ENCODE measurements at places on chromosomes 3 and 15. TPM values are rescaled to one million over a fixed set of nuclear protein-coding genes. Genes with fewer than 3 reads are reported as not detected.

The TIMP4 gene
- 7.3 TPM for total RNA-seq

The MORC1 gene
- not detected for total RNA-seq

The GPR62 gene
- not detected for total RNA-seq

The EPHA3 gene
- total RNA-seq: 0.33 TPM

The CHRNA5 gene
- 11.0 TPM for total RNA-seq

The PDCD7 gene
- 9.5 TPM for total RNA-seq

The CCNB2 gene
- 61.7 TPM for total RNA-seq

The ZNF80 gene
- not detected for total RNA-seq

The C2CD4A gene
- total RNA-seq: 0.11 TPM

The GOLGA8T gene
- not detected for total RNA-seq

The TRIM71 gene
- 0.17 TPM for total RNA-seq

The C3orf52 gene
- 16.7 TPM for total RNA-seq

The ARPC4 gene
- total RNA-seq: 131 TPM

The IQCF5 gene
- not detected for total RNA-seq

The IL20RB gene
- 0.73 TPM for total RNA-seq

The ZNF501 gene
- total RNA-seq: not detected
